ENCODE measurements at places on chromosomes 4 and X. TPM values are rescaled to one million over a fixed set of nuclear protein-coding genes. Genes with fewer than 3 reads are reported as not detected.

The TLR3 gene
- 3.5 TPM for total RNA-seq

GRCh38 chr4:98334461-98334860, 73.3 kb downstream of the RAP1GDS1 start:
- H3K4me1 ChIP-seq: no peaks in the 10 kb centered on the region
- no peak overlapping the region for H3K4me3 ChIP-seq
- H3K27ac ChIP-seq: no peak overlapping the region
- H3K27me3 ChIP-seq: no peaks in the 10 kb centered on the region
- no peaks in the 10 kb centered on the region for H3K36me3 ChIP-seq

DNA sequence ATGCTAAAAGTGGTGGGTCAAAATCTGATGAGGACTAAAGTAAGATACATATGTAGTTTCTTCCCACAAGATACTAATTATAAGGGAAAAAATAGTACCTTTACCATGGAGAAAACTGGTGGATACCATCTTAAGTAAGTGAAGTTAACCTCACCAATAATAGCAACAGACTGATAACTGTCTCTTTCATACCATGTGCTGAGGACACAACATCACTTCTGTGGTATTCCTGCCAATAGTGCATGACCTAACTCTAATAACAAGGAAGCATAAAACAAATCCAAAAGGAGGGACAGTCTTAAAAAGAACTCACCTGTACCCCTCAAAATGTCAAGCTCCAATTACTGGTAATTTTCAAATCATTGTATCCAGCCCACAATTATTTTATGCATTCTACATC, 8.8 kb downstream of the UFSP2 start:
- no peaks in the 10 kb centered on the region for H3K27me3 ChIP-seq
- no peak for DNase-seq
- H3K36me3 ChIP-seq: peaks cover 15% of the 10 kb centered on the region

DNA sequence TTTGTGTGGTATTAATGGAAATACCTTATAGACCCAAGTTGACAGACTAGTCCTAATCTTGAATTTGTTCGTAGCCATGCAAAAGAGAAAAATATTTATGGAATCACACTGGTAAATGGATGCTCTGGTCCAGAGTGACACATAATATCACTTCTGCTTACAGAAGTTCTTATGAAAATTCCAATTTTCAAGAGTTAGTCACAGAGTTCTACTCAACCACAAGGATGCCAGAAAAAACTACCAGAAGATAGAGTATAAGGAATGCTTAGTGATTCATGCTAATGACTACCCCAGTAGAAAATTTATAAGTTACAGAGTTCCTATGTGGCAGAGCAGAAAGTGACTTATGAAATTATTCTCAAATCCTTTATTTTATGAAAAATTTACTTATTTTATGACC, 1384.8 kb downstream of the FAM133A start:
- H3K27ac ChIP-seq: no peak overlapping the region
- H3K4me3 ChIP-seq: no peak overlapping the region
- H3K4me1 ChIP-seq: no peaks in the 10 kb centered on the region
- DNase-seq: no peak
- H3K27me3 ChIP-seq: no peaks in the 10 kb centered on the region

DNA sequence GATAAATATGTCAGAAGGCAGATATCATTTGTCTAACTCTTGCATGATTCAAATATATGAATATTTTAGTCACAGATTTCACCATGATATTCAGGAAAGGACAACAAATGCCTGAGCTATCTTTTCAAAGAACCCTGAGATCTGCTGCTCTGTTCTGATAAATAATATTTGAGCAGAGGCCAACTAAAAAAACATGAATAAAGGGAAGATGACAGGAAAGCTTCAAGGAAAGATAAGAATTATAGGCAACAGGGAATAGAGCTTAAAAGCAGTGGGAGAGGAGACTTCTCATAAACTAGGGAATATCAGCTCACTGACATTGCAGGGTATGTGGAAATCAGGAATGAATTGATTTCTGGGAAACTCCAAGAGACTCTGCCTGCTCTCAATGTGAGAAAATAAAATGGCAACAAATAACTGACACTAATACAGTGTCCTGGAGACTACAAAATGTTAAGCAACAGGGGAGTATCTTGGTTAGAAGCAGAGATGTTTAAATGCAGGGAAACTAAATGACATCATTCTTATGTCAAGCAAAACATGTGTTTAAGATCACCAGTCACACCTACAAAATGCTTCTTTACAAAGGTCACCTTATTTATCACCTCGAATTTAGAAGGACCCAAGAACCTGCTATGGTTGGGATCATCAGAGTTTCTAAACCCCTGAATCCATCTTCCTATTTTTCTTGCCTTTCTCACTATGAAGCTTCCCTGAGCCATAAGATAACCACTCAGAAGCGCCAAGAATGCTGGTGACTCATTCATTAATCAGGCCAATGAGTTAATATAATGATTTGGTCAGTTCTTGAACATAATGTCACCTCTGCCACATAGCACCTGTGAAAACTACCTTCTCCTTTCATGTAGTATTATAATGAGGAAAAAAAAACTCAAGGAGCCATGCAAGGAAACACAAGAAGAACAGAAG, 78.1 kb downstream of the NDST3 start:
- H3K27ac ChIP-seq: no peak overlapping the region
- H3K27me3 ChIP-seq: no peaks in the 10 kb centered on the region
- no peaks in the 10 kb centered on the region for H3K4me1 ChIP-seq
- DNase-seq: no peak
- no peak overlapping the region for H3K4me3 ChIP-seq
- H3K36me3 ChIP-seq: no peaks in the 10 kb centered on the region

GRCh38 chr4:107213880-107214279, 177.8 kb upstream of the DKK2 start:
- no peak overlapping the region for H3K4me3 ChIP-seq
- no peaks in the 10 kb centered on the region for H3K4me1 ChIP-seq
- no peaks in the 10 kb centered on the region for H3K27me3 ChIP-seq
- no peak overlapping the region for H3K27ac ChIP-seq

DNA sequence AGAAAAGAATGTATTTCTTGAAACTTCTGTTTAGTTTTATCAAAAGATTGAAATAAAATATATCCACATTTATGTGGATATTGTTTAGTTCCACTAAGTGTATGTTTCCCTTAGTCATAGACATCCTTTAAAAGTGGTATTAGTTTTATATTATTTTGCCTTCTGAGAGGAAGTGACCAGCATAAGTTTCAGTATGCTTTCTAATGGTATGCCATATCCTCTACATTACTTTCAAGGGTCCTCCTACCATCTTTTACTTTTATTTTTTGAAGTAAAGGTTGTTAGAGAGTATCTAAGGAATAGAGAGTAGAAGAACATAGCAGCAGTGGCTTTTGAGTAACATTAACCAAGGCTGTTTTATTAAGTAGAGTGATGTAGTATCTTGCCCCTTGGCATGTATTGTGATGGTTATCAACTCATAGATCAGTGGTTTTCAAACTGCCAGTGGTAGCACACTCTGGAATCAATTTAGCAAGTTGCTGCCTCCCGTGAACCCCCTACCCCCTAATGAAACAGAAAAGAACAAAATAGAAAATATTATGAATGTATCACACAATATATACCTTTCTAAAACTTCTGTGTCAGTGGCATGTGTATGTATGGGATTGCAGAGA, 44.8 kb downstream of the RBPJ start:
- no peak for DNase-seq
- H3K36me3 ChIP-seq: no peaks in the 10 kb centered on the region
- no peaks in the 10 kb centered on the region for H3K27me3 ChIP-seq
- H3K27ac ChIP-seq: no peak overlapping the region
